ENCODE measurements at places on chromosomes 16 and 17.

DNA sequence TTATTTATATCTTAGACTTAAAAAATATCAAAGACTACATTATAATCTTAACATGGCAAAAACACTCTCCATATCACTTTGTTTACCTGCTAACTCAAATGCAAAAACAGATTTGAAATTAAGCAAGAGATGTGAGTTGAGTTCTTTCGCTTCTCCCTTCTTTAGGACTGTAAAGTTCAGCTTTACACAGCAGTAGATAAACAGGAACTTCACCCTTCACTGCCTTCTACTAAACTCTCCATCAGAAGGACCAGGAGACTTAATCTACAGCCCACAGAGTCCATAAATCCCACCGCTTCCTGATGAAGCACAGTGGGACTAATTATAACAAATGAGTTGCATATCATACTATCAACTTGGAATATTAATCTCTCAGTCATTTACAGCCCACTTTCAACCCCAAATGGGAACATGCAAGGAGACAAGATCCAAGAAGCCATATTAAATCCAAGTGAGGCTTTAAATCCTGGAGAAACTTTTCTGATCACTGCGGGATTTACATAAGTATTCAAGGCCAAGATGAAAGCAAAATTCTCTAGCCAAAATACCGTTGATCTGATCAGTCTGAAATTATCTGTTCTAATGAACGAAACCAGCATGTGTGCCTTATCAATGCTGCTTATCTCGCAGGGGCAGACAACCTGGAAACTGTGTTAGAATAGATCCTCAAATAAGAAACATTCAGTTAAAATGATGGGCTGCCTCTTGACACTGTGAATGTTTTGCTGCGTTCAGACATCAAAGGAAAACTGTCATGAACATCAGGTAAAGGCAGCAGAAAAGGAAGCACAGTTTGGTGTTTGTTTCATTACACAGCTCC is 1.6 kb downstream of the AMFR start:
- no peak for DNase-seq

DNA sequence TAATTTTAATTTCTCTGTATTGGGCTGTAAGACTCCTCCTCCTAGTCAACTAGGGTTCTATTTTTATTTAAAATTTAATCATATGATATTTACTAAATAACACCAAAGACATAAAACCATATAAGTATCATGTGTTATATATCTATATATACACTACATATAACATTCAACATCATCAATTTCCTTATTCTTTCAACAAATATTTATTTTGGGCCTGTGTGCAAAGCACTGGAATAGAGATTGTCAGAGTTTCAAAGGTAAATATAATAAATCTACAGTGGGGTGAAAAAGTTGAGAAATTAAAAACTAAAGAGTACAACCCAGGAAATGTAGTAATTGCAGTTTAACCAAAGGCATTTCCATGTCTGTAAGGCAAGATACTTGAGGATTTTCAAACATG is 364.0 kb downstream of the CA10 start:
- DNase-seq: no peak

GRCh38 chr17:73972901-73973300 is 230.6 kb upstream of the RPL38 start:
- DNase-seq: no peak

DNA sequence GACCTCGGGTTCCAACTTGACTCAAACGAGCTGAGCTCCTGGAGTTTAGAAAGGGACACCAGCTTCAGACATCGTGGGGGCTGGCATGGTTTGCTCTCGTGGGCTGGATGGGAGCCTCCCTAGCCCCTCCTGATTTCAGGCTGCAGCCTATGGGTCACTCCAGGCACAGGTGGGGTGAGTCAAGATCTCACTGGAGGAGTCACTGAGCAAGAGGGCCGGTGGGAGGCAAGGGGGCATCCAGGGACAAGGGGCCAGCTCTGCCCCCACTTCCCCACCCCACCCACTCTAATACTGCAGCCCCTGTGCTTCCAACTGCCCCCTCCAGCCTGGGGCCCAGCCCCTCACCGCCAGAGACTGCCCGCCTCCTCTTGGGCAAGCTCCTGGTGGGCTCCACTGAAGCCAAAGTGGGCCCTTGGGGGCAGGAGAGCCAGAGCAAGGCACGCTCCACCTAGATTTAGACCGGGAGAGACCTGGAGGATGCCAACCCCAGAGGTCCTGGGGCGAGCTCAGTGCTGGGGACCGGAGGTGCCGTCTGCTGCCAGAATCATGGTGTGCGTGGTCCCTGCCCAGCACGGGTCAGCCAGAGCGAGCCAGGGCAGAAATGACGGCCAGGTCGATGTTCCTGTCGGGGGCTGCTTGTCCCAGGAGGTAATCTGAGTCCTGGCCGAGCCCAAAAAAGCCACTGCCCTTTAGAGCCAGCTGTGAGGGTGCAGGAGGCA is 6.4 kb downstream of the SLC16A3 start:
- no peak for DNase-seq

- no peak for DNase-seq
Observed at GRCh38 chr16:10356870-10357842, 28.7 kb upstream of the ATF7IP2 start.

DNA sequence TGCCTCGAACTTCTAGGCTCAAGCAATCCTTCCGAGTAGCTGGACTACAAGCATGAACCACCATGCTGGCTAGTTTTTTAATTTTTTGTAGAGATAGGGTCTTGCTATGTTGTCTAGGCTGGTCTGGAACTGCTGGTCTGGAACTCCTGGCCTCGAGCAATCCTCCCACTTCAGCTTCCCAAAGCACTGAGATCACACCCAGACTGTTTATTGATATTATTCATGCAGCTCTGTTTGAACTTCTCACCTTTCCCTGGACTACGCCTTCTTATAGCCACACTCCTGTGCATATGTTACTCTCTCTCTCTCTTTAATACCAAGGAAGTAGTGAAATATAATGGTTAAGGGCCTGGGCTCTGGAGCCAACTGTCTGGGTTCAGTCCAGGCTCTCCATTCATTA is 4.6 kb downstream of the COG7 start:
- DNase-seq: no peak

Data from T-helper 22 cell (primary cell).